RWPE2 (cell line): ENCODE measurements at places on chromosomes 6 and 20.

DNA sequence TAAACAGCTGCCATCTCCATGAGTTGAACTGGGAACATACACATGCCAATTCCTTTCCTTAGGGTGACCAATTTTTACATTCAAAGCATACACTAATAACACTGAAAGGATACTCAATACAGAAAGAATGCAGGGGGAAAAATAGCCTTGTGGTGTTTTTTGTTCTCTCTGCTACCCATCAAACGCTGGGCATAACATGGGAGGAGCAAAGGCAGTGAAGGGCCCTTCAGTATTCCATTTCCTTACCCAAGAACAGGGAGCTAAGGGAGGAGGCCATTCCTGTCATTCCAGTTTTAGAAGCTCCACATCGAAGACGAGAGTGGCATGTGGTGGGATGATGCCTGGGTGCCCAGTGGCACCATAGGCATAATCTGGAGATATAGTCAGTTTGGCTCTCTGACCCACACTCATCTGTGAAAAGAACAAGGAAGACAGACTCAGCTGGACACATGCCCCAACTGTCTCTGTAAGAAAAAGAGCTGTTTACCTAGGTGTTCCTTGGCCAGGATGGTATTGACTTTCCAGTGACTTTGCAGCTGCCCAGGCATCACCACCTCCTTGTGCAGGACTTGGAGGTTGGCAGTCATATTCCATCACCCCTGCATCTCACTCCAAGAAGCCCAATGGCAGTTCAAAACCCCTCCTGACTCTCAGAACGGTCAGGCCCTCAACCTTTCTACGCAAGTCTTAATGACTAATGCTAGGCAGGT lies 20.9 kb downstream of the FKBP1A start:
- H3K4me1 ChIP-seq: peaks cover 24% of the 10 kb centered on the region
- no peak overlapping the region for H3K4me3 ChIP-seq
- H3K36me3 ChIP-seq: peaks cover 86% of the 10 kb centered on the region
- no peaks in the 10 kb centered on the region for H3K27me3 ChIP-seq

DNA sequence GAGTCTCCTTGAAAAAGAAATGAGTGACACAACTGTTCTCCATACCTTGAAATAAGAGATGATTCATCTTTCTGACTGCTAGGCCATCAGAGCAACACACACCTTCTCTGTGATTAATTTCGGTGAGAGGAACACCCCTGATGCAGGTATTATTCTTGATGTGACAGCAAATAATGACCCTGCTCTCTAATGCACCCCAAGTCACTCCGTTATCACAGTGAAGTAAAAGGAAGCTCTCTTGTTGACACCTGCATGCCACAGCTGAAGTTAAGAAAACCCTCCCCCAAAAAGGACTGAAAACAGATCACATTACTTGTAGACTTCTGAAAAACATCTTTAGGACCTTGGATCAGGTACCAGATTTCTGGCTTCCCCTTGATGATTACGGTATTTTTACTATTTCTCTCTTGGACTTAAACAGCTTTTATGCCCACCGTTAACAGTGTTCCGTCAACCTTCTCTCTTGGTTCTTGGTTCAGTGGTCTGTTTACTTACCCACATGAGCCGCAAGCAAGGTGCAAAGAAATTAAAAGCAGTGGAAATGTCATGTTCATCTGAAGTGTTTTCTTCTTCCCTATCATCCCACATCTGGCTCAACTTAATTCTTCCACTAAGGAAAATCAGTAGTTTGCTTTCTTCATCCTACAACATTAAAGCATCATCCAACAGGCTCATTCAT lies 249.7 kb downstream of the GMPR start:
- no peak overlapping the region for H3K27ac ChIP-seq
- no peak overlapping the region for H3K4me3 ChIP-seq
- no peak for DNase-seq
- H3K4me1 ChIP-seq: no peaks in the 10 kb centered on the region

DNA sequence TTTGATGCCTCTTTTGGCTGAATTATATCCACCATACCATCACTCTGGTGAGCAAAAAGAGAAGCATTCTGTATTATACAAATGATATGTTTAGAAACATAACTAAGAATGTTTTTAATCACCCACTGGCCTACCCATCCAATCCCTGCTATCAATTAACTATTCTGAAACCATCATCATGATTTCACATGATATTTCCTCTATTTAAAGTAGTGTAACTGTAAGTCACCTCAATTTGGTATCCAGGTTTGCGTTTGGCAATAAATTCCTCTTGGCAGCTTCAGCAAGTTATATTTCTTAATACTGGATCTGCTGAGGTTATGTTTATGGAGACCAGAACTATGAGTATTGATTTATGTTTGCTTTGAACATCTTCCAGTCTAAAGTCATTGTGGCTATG lies 332.1 kb downstream of the UTRN start:
- no peak overlapping the region for H3K27ac ChIP-seq
- no peaks in the 10 kb centered on the region for H3K4me1 ChIP-seq
- no peaks in the 10 kb centered on the region for H3K27me3 ChIP-seq
- H3K36me3 ChIP-seq: no peaks in the 10 kb centered on the region
- DNase-seq: no peak

DNA sequence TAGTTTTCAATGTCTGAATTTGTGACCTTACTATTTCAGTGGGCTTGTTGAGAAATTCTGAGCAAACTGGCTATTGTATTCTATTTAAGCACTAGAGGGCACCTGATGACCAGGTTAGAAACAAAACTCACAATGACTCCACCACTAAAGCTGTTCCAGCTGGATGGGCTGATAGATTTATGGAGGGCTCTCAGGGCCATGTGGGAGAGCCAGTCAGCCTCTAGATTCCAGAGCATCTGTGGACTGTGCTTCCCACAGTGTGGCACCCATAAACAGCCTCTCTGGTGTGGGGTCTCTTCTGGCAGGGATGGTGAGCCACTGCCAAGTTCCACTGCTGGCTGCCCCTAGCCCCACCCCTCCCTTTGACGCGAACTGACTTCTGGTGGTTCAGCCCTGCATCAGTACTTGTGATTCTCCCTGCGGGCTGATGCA lies 29.2 kb downstream of the C6orf58 start:
- no peak overlapping the region for H3K27ac ChIP-seq
- no peaks in the 10 kb centered on the region for H3K36me3 ChIP-seq
- no peaks in the 10 kb centered on the region for H3K27me3 ChIP-seq
- no peak overlapping the region for H3K4me3 ChIP-seq
- H3K4me1 ChIP-seq: no peaks in the 10 kb centered on the region

- no peaks in the 10 kb centered on the region for H3K27me3 ChIP-seq
- H3K4me3 ChIP-seq: no peak overlapping the region
- H3K36me3 ChIP-seq: peaks cover 16% of the 10 kb centered on the region
- no peak overlapping the region for H3K27ac ChIP-seq
- H3K4me1 ChIP-seq: peaks cover 21% of the 10 kb centered on the region
- peak; percentile 29 for DNase-seq
These were observed 4.0 kb downstream of the ELMO2 start for GRCh38 chr20:46402331-46402811.

GRCh38 chr20:48012401-48012974 lies 227.2 kb upstream of the SULF2 start:
- no peak overlapping the region for H3K27ac ChIP-seq
- no peak overlapping the region for H3K4me3 ChIP-seq
- H3K27me3 ChIP-seq: no peaks in the 10 kb centered on the region
- H3K36me3 ChIP-seq: no peaks in the 10 kb centered on the region
- no peak for DNase-seq

- no peaks in the 10 kb centered on the region for H3K4me1 ChIP-seq
- DNase-seq: peak; percentile 72
- H3K27ac ChIP-seq: no peak overlapping the region
- H3K27me3 ChIP-seq: peaks cover 13% of the 10 kb centered on the region
- H3K36me3 ChIP-seq: no peaks in the 10 kb centered on the region
- no peak overlapping the region for H3K4me3 ChIP-seq
These were observed 78.9 kb downstream of the ANKRD60 start for GRCh38 chr20:58149437-58150091.

DNA sequence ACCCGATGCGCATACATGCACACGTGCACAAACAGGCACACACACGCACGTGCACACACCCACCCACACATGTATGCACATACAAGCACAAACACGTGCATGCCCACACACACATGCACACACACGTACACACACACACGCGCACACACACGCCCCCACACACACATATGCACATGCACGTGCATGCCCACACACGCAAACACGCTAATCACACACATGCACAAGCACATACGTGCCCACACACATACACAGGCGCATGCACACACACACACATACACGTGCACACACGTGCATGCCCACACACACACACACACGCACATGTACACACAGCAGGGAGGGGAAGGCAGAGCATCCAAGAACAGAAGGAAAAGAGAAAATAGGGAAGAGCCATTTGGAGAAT lies 26.8 kb upstream of the CHRNA4 start:
- H3K4me3 ChIP-seq: no peak overlapping the region
- no peaks in the 10 kb centered on the region for H3K36me3 ChIP-seq
- DNase-seq: no peak

DNA sequence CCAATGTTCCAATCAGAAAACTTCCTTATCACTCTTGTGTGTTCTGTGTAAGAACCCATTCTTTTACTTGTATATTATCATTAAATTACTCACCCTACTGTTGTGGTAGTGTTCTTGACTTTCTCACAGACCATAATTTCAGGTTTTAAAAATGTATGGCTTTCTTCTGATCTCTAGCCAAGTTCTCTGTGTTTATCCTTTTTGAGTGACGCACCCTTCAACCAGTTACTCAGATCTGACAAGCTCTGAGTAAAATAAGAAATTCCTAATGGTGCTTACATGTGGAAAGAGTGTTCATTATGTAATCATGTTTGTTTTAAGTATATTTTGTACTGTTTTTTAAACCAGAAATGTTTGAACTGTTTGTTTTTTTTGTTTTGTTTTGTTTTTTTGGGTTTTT lies 11.0 kb downstream of the TBPL1 start:
- H3K27ac ChIP-seq: peak overlapping the region; percentile 2
- H3K4me1 ChIP-seq: peaks cover 5% of the 10 kb centered on the region
- no peaks in the 10 kb centered on the region for H3K27me3 ChIP-seq
- no peak overlapping the region for H3K4me3 ChIP-seq

GRCh38 chr6:36599791-36600209 lies 5.6 kb downstream of the SRSF3 start:
- H3K4me3 ChIP-seq: no peak overlapping the region
- H3K36me3 ChIP-seq: peaks cover 100% of the 10 kb centered on the region
- peak; percentile 73 for DNase-seq
- H3K27me3 ChIP-seq: no peaks in the 10 kb centered on the region
- peak overlapping the region; percentile 4 for H3K27ac ChIP-seq
- peaks cover 47% of the 10 kb centered on the region for H3K4me1 ChIP-seq

DNA sequence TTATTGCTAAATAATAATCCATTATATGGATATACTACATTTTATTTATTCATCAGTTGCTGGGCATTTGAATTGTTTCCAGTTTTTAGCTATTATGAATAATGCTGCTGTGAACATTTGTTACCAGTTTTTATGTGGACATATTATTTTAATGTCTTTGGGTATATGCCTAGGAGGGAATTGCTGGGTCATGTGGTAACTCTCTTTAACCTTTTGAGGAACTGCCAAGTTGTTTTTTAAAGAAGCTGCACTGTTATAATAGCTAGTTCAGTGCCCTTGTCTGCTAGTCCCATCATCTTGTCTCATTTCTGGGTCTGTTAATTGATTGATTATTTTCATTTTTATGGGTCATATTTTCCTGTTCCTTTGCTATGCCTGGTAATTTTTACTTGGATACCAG lies 56.3 kb downstream of the FOXO3 start:
- no peaks in the 10 kb centered on the region for H3K27me3 ChIP-seq
- no peak for DNase-seq
- H3K4me3 ChIP-seq: no peak overlapping the region
- no peak overlapping the region for H3K27ac ChIP-seq

- peak overlapping the region; percentile 84 for H3K27ac ChIP-seq
- peaks cover 43% of the 10 kb centered on the region for H3K36me3 ChIP-seq
- no peak for DNase-seq
- H3K27me3 ChIP-seq: no peaks in the 10 kb centered on the region
These were observed 855 bp downstream of the BYSL start for GRCh38 chr6:41922154-41922553.

DNA sequence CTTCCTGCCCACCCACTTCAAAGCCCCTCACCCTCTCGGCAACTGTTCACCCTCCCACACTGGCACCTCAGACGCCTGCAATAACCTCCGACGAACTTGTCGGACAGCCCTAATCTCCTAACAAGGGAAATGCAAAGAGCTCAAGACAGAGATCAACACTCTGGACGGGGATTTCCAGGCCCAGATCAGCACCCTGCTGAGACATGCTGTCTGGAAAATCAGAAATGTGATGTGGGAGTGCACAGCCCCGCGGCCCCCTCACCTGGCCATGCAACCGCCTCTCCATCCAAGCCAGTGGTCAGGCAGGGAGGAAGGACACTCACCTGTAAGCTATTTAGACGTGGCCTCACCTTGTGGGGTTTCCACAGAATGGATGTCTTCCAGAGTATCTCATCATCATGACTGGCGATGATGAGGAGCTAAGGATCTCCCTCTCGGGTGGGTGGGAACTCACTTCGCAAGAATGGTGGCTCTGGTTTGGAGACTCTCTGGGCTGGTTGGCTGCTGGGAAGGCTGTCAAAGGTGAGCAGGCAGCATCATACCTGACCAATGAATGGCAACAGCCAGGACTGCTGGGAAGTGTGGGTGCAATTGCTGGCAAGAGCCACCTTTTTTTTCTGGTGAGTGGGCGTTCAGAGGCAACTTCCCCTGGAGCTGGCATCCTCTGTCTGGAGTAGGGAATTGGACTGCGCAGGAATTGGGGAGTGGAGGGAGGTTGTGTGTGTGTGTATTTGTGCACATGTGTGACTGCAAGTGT lies 28.1 kb upstream of the ADTRP start:
- H3K36me3 ChIP-seq: no peaks in the 10 kb centered on the region
- H3K4me1 ChIP-seq: peaks cover 13% of the 10 kb centered on the region
- H3K4me3 ChIP-seq: no peak overlapping the region
- no peaks in the 10 kb centered on the region for H3K27me3 ChIP-seq

DNA sequence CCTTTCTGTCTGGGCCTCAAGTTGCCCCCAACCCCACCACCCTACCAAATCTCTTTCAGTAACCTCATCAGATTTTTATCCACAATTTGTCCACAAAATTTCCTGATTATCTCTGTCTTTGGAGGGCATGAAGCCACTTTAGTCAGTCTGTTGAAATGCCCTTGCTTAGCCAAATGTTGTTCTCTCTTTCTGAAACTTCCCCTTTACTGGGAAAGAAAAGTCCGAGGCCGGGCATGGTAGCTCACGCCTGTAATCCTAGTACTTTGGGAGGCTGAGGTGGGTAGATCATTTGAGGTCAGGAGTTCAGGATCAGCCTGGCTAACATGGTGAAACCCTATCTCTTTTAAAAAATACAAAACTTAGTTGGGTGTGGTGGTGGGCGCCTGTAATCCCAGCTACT lies 33.8 kb downstream of the TOMM6 start:
- DNase-seq: no peak
- no peak overlapping the region for H3K4me3 ChIP-seq
- H3K27me3 ChIP-seq: no peaks in the 10 kb centered on the region
- H3K4me1 ChIP-seq: peaks cover 22% of the 10 kb centered on the region
